Bronchus fibroblast of lung (primary cell): ENCODE measurements at places on chromosomes 5 and 9. TPM values are rescaled to one million over a fixed set of nuclear protein-coding genes. Genes with fewer than 3 reads are reported as not detected.

Gene GFI1B
- under 0.01 TPM in 1 of 2 replicates, not detected in the other for total RNA-seq

Gene LRRC19
- not detected in 2 replicates for total RNA-seq

Gene SNCAIP
- 1.3 and 3.3 TPM in 2 replicates for total RNA-seq

Gene SOX30
- 0.15 TPM in 1 of 2 replicates, not detected in the other for total RNA-seq

Gene SPATA31E1
- not detected in 2 replicates for total RNA-seq

Gene PCDHAC2
- not detected in 2 replicates for total RNA-seq

Gene RABGAP1
- total RNA-seq = 7.6 TPM in 2 replicates

Gene SLCO4C1
- total RNA-seq = 0.50 and 0.59 TPM in 2 replicates

Gene SERF1B
- total RNA-seq = 18.0 and 49.3 TPM in 2 replicates

Gene KCNMB1
- not detected in 2 replicates for total RNA-seq

Gene HTR4
- total RNA-seq = not detected in 2 replicates

Gene PCDHGC5
- total RNA-seq = 0.17 and 0.30 TPM in 2 replicates

Gene ENTREP1
- not detected in 2 replicates for total RNA-seq

Gene C5orf58
- not detected in 2 replicates for total RNA-seq

Gene PTPRD
- 1.3 and 2.2 TPM in 2 replicates for total RNA-seq

Gene F12
- 0.74 and 1.0 TPM in 2 replicates for total RNA-seq

Gene C6
- total RNA-seq = not detected in 2 replicates

Gene CTXN3
- not detected in 2 replicates for total RNA-seq

Gene OR1L8
- not detected in 2 replicates for total RNA-seq

Gene KCTD16
- total RNA-seq = 0.15 and 0.17 TPM in 2 replicates

Gene UAP1L1
- total RNA-seq = 4.9 and 5.5 TPM in 2 replicates

Gene SAXO1
- not detected in 2 replicates for total RNA-seq
